LoVo (cell line): ENCODE measurements at places on chromosomes 6 and 20.

DNA sequence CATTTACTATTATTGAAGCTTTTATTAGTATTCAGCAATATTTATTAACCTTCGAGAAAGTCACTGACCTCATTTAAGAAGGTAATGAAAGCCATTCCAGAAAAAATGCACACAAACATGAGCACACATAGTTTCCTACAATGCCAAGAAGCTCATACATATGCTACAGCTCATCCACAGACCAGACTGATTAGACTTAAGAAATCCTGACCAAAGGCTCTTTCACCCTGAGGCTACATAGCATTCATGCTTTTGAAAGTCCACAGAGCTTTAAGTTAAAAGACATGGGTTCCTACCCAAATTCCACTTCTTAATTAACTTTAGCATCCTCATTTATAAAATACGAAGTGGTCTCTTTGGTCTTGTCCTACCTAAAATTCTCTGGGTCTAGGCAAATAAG lies 430.4 kb downstream of the TBC1D32 start:
- no peak for DNase-seq

DNA sequence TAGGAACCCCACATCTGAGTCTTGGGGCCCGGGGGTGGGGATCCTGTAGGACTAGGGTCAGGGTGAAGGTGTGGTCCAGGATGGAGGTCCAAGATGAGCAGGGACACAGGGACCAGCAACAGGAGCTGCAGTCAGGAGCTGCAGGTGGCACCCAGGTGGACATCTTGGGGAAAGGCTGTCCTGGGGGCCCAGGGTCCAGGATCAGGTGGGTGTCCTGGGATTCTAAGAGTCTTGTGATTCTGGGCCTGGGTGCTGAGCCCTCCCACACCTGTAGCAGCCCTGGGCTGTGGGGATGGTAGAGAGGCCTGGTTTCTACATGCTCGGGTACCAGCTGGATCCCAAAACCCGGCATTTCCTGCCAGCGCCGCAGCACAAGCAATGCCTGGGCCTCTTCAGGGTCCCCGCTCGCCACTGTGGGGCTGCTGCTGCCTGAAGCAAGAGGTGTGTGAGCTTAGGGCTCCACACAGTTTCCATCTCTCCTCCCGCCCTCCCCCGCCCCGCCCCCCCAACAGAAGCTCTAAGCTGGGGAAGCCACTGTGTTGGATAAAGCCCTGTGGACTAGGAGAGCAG lies 20.7 kb downstream of the ERGIC3 start:
- DNase-seq = no peak

DNA sequence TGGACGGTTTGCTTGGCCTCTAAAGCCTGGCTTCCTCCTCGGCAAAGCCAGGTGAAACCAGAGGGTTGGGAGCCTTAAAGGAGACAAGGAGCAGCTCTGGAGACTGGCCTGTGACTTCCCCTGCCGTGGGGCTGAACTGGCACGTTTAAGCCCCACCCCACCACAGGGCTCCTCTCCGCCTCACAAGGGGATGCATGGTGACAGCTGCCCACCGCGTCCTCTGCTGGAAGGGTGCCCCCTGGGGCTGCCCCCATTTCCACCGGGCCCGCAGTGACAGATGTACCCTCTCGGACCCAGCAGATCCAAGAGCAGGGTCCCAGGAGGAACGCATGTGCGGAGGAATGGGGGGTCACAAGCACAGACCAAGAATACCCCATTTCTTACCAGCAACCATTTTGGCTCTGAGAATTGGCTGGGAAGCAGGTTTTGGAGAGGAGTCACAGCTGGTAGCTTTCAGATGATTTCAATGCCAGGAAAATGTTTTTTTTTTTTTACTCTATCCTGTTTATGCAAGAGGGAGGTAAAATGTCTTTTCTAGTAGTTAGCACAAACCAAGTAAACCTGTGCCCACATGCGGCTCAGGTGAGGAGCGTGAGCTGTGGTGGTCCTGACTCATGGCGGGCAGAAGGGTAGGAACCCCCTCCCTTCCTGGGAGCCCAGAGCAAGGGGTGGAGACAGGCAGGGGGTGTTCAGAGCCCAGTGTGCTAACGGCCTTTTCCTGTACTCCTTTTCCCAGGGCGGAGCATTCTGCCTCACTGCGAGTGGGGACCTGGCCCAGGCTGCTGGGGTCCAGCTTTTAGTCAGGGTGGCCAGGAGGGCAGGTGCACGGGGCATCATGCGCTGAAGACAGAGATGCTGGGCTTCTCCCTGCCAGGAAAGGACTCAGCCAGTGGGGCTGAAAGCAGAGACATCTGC lies 33.0 kb downstream of the FRMD1 start:
- DNase-seq = no peak

GRCh38 chr20:21714297-21715192 lies 9.1 kb downstream of the PAX1 start:
- no peak for DNase-seq

GRCh38 chr6:158972241-158973233 lies 27.5 kb downstream of the RSPH3 start:
- peak; percentile 62 for DNase-seq

- no peak for DNase-seq
Observed at GRCh38 chr6:156809034-156809433, 31.9 kb downstream of the ARID1B start.
